ENCODE measurements at places on chromosomes 12 and 14.

DNA sequence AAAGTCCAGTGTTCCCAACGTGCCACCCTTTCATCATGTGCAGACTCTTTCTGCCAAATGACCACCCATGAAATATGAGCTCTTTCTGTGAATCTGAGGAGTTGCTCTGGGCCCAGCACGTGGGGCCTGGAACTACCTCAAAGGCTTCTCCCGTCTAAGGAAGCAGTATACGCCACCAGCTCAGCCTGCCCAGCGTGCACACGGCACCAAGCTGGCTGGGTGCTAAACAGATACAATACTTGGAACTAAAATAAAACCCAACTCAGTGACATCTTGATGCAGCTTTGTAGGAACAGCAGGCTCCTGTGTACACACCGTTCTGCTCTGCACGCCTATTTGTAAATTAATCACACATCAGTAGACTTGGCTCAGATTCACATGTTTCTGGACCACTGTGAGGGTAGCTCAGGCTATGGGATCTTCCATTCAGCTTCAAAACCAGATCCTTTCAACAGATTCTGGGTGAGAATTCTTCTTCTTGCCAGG lies 74.8 kb downstream of the ARL6IP4 start:
- no peak for DNase-seq

GRCh38 chr12:130859161-130859560 lies 12.7 kb upstream of the RAN start:
- no peak for DNase-seq

DNA sequence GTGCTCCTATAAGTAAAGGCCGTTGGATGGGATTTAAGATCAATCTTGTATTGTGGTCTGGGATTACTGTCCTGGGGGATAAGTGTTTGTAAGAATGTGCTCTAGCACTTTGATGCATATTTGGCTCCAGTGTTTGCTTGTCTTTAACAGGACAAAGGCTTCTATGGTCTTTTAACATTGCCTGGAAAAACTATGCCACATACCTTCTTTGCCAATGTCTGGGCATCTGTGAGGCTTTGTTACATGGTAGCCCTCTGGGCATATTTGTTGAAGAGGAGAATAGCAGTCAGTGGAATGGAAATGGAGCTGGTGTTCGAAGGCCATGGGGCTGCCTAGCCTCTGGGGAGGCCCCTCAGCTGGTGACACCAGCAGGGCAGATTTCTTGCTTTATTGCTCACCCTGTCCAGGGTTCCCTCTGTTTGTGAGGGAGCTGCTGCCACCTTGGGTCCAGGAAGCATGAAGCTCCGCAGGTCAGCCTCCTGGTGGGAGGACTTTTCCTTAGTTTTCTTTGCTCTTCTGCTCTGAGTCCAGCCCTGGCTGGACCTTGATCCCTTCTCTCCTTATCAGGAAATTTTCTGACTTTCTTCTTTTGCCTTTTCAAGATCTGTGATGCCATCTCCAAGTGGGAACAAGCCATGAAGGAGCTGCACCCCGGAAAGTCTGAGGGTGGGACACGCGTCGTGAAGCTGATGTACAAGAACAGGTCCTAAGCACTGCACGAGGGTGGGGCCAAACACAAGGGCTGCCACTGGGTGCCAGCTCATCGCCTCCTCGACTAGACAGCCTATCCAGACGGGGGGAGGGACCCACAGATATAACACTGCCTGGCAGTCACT lies 19.5 kb downstream of the PIGH start:
- DNase-seq = no peak

DNA sequence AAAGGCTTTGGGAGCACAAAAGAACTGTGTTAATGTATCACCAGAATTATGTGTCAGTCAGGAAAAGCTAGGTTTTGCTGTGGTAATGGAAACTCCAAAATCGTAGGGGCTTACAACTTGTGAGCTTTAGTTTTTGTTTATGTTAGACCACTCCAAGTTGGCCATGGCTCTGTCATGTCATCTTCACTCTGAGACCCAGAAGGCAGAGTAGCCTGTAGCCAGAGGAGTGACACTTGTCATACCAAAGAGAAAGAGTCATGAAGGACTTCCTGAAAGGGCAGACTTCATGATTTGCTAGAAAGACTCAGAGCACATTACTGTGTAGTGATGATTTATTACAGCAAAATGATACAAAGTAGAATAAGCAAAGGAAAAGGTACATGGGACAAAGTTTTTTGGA lies 133.6 kb upstream of the SSTR1 start:
- DNase-seq = no peak

DNA sequence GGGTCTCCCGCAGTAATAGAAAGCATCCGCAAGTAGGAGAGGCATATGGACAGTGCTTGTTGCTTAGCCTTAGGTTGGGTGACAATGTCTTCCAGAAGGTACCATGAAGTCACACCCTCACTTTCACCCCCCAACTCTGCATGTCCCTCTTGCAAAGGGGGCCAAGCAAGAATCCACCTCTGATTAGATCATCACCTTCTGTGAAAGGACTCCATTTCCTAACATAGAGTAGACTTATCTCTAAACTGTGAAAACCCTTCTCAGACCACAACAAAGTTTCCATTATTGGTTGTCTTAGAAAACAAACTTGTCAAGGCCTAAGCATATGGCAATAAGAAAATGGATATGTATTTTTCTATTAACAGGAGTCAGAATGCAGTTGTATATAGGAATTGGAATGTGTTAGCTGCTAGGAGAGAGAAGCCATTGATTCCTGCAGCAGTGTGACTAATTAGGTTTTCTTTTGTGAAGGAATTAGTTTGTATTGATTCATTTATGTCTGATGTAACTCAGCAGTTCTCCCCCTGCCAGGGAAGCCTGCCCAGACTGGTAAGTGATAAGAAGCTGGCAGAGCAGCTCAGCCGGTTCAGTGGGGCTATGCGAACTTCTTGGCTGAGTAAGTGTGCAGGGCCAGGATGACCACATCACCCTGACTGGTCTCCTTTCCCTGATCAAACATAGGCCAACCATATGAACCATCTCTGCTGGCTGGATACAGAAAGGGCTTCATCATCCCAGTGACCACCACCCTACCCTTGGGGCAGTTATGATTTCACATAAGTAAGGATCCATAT lies 107.3 kb upstream of the CCDC196 start:
- no peak for DNase-seq

- DNase-seq = no peak
Observed at GRCh38 chr14:48748151-48748675, 838.0 kb downstream of the RPS29 start.

DNA sequence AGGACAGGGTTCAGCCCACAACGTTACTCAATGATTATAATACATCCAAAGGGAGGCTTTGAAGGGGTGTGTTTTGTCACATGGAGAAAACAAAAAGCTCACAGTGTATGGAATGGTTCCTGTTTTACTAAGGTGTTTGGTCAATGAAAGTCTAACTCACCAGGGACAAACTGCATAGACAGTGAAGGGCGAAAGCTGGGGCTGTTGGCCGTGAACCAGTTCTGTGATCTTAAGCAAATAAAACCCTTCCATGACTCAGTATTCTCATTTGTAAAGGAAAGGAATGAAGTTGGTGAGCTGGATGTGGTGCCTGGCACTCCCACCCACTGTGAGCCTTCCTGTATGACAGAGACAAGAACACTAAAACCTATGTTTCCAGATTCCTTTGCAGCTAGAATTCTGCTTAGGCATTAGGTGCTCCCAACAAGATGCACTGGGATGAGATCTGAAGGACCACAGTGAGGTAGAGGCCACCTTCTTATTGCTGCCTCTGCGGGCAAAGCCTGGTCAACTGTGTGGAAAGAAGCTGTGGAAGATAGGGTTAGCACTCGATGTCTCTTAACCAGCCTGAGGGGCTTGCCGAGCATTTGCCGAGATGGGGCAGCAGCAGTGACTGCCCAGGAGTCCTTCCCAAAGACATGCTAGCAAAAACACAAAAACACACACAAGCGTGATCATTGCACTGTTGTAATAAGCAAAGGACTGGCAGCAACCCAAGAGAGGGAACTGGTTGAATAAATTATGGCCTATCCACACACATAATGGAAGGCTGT lies 48.5 kb downstream of the VCPKMT start:
- no peak for DNase-seq

- no peak for DNase-seq
Observed at GRCh38 chr14:68284333-68284732, 464.8 kb downstream of the RAD51B start.

- DNase-seq = no peak
Observed at GRCh38 chr14:100586403-100587085, 673 bp downstream of the BEGAIN start.

DNA sequence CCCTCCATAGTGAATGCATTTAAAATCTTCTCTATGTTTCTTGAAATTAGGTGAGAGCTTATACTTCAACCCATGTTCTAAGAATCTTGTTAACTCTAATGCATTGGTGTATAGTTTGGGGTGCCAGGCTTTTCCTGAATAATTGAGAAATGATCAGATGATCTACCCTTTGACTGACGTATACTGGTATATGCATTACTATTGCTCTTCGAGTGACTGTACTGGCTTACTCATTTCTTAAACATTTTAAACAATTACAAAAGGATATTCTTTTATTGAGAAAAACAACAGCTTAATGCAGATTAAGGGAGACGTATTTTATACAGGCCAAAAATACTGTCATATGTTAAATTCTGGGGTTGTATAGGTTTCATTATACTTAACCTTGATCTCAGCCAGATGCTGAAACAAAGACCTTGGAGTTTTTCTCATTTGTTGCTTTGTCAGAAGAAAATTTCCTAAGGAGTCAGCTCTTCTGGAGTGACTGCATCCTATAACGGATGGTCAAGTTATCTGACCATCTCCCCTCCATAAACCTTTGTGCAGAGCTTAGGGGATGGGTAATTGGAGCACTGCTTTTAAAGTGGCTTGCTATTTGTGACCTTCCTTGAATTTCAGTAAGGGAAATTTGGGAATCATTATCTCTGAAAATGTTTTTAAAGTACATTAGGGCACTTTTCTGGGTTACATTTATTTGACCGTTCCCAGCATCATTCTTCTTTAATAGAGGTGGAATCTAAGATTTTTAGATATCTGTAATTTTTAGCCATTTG lies 507.6 kb downstream of the PCNX1 start:
- DNase-seq = no peak

GRCh38 chr12:109529691-109530640 lies 43.3 kb downstream of the MMAB start:
- DNase-seq = no peak

DNA sequence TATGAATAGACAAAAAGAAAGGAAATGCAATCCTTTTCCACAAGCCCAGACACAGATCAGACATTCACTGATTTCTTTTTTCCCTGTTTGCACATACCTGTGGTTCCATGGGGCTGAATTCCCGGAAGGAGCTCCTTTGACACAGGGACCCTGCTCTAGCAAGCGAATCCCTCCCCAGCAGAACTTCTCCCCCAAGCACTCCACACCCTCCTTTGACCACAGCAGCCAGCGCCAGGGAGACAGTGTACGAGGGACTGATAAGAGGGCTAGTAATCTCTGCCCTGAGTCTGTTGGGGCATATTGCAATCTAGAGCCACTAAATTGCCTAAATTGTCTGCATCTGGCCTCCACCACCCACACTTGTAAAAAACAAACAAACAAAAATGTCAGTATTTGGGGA lies 83.4 kb upstream of the NTF3 start:
- no peak for DNase-seq

DNA sequence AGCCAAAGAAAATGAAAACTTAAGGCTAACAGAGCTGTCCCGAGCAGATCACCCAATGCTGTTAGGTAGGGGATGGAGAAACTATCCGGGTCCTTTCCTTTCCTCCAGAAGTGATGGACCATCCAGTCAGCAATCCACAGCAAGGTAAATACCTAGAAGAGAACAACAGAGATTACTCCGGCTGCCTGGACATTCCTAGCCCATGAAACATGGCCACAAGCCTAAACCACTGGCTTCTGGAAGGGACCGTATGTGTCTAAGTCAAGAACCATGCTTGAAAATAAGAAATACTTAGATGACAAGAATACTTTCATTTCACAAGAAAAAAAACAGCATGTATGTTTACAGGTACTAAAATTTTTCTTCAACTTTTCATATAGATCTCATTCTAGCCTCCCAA lies 152.9 kb downstream of the SLC41A2 start:
- DNase-seq = no peak

DNA sequence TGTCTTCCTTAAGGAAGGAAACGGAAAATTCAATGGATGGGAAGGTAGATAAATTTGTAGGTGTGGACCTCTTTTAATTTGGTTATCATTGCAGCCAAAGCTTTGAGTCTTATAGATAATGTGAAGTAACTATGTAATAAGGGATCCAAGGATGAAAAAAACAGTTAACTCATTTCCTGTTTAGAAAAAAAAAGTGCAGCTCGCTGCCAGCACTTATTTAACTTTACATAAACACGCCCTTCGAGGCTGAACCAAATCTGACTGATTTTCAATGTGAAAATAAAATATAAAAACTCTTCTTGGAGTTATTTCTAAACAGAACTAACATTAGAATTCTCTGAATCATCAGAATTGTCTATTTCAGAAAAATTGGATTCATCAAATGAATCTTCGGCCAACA lies 7.0 kb downstream of the NUBPL start:
- DNase-seq = no peak

DNA sequence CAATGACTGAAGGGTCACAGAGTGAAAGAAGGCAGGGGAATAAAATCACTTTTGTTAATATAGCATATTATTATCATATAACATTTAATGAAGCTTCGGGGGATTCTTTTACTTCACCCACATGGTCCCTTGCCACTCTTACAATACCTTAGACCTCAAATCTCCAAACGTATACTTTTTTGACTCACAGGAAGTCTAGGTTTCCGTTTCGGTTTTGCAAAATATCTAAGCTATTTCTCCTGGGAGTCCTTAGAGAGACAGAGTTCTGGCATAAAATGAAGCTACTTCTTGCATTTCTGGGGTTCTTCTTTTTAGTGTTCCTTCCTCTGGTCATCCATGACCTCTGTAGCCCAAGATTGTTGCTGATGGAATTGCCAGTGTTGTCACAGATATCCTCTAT lies 590.5 kb upstream of the ATP2B1 start:
- DNase-seq = no peak

GRCh38 chr14:105039458-105040205 lies 18.7 kb upstream of the CDCA4 start:
- DNase-seq = no peak

GRCh38 chr14:39827901-39828655 lies 395.8 kb upstream of the FBXO33 start:
- DNase-seq = no peak

DNA sequence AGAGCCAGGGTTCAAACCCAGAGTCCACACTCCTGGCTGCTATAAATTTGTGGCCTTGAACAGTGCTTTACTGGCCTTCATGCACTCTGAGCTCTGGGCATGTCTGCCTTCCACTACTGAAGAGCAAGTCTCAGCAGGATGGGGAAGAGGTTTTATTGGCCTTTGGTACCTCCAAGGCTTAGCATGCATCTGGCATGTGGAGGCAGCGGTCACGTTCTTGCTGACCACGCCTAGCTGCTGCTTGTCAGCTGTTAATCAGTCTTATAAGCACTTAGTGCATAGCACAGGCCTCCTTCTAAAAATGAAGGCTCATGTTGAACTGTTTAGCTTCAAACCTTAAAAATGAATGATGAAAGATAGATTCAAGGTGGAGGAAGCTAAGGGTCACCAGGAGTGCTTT lies 177.5 kb downstream of the PELI2 start:
- no peak for DNase-seq

- DNase-seq = no peak
Observed at GRCh38 chr14:26548406-26548805, 49.4 kb downstream of the NOVA1 start.

All from activated CD8-positive, alpha-beta memory T cell treated with anti-CD3 and anti-CD28 coated beads for 1 hour (primary cell).